ENCODE measurements at places on chromosomes 7 and 10.

DNA sequence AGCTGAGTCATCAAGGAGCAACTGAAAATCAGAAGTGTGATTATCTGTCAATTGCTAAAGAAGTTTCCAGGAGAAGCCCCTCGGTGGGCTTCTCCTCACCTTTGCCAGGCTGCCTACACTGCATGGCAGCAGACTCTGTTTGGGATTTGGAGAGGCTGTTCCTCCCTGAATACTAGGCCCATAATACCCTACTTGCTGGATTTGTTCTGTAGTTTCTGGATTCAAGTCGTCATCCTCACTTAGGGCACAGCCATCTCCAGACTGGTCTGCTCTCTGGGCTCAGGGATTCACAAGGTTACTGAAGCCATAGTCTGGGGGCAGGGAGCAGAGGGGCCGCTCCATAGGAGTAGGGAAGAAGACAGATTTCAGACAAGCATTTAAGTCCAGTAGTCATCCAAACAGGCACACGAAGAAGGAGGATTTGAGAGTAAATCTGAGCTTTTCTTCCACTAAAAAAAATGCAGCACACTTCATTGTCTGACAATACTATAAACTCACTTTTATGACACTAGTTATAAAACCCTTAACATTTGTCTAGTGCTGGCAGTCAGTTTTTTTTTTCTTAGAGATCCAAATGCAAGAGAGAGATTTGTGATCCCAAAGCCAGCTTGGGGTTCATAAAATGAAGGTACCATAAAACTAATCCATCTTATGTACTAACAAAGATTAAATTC is 723.3 kb downstream of the GRID1 start:
- DNase-seq = no peak

DNA sequence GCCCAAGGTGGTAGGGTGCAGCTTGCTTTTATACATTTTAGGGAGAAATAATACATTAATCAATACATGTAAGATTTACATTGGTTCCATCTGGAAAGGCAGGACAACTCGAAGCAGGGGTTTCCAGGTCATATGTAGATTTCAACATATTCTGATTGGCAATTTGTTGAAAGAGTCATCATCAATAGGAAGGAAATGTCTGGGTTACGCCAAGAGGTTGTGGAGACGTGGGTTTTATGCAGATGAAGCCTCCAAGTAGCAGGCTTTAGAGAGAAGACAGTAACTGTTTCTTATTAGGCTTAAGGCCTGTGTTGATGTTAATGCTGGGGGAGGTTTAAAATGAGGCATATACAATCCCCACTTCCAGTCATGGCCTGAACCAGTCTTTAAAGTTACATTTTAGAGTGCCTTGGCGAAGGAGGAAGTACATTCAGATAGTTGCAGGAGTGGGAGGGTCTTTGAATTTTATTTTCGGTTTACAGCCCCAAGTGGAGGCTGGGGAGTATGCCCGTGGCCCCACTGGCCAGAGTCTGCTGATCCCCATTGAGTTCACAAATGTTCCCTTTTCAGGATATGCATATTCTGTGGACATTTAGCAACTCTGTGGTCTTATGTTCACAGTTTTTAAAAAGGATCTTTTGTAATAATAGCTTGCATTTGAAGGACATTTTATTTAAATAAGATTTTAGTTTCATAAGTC is 166.0 kb upstream of the GDF10 start:
- DNase-seq = no peak

- no peak for DNase-seq
These were observed 98.1 kb downstream of the CCDC71L start for GRCh38 chr7:106562711-106563366.

GRCh38 chr7:143050931-143051330 is 1.2 kb upstream of the OR6V1 start:
- no peak for DNase-seq

GRCh38 chr10:29608062-29608461 is 26.7 kb downstream of the SVIL start:
- no peak for DNase-seq

GRCh38 chr7:73970801-73971229 is 57.2 kb upstream of the ELN start:
- DNase-seq = no peak

DNA sequence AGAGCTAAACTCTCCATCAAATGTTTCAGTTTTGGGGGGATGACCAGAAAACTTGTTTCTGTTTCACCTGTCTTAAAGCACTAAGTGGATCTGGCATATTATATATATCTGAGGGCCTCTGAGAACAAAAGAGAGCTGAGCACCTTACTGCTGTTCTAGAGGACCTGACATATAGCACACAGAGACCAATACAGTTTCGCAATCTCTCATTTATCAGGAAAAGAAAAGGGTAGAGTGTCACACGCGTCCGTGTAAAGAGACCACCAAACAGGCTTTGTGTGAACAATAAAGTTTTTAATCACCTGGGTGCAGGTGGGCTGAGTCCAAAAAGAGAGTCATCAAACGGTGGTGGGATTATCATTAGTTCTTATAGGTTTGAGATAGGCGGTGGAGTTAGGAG is 434.5 kb upstream of the KCND2 start:
- no peak for DNase-seq

DNA sequence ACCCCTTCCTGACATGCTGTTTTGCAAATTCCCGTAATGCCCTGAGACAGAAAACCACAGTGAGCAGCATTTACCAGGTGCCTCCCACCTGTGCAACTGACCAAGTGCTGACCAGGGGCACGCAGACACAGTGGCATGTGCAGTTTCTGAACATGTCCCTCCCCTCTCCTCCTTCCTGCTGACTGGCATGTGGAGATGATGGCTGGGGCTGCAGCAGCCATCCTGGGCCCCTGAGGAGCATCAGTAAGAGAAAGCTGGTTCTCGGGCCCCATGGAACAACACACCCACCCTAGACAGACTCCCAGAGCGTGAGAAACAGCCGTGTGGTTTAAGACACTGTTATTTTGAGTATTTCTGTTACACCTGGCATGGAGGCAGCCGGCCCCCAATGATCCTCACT is 66.2 kb upstream of the PDGFA start:
- DNase-seq = no peak

DNA sequence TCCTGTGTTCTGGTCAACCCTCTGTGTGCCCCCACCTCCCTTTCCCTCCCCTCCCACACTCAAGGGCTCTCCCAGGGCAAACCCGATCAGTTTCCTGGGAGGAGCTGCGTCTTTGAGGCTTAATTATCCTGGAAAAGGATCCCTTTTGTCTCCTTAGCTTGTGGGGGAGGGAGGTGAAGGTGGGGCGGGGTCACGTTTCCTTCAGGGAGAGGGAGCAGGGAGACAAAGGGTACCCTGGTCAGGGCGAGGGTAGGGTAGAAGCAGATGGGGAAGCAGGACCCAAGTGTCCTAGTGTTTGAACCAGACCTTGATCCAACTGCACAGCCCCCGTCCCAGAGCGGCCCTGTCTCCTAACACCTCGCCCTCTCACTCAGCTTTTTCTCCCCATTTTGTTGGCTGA is 90.1 kb downstream of the HIF1AN start:
- DNase-seq = peak; percentile 64

DNA sequence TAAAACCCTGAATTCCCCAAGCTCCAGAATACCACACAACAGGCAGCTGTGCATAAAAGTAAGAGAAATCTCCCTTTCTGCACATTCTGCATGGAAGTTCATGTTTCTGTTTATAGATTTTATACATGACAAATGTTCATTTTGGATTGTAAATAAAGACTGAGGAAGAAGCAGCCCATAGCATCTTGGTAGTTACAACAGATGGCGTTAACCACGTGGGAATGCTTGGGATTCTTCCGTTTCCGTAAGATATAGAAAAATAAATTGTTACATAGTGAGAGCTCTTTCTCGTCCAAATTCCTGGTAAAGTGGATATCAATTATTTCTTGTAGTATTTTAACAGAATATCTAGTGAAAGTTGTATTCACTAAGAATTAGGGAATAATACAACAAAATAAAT is 1016.5 kb downstream of the GRM8 start:
- DNase-seq = no peak

- DNase-seq = no peak
These were observed 408.9 kb downstream of the GLRX3 start for GRCh38 chr10:130545122-130545521.

DNA sequence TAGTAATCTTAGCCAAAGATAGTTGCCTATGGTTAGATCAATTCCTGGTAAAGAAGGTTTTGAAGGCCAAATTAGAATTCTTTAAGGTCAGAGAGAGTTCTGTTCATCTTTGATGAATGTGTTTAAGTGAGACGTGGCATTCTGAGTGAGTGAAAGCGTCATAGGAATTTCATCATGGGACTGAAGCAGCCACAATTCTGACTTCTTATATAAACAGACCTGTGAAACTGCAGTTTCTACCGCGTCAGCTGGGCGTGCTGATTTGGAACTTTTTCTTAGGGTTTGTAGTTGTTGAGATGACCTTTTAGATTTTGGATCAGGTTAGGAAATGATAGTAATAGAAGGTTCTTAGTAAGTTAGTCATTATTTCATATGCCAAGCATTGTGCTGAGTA is 103.8 kb downstream of the CNNM2 start:
- DNase-seq = no peak

DNA sequence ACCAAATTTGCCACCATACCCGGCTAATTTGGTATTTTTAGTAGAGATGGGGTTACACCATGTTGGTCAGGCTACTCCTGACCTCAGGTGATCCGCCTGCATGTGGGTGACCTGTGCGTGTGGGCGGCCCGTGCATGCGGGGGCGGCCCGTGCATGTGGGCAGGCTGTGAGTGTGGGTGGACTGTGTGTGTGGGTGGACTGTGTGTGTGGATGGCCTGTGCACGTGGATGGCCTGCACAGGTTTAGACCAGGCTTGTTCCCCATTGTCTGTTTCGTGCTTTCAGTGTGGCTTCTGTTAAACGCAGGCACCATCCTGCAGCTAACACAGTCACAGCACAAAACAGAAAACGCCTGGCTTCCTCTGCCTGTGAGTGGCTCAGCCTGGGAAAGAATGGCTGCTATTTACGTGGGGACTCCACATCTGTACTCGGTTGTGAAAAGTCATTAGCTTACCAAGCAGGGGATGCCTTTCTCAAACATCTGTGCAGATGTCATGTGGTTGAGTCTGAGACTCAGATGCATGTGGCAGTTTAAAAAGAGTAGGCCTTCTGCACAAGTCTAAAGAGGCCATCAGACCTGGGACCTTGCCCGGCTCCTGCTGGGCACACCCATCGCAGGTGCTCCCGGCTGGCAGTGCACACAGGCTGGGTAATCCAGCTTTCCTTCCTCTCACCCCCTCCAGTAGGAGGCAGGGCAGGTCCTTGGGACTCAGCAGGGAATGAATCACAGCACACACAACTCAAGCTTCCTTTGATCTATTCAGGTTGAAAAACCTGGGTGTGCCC is 91.6 kb downstream of the COBL start:
- DNase-seq = peak; percentile 47

DNA sequence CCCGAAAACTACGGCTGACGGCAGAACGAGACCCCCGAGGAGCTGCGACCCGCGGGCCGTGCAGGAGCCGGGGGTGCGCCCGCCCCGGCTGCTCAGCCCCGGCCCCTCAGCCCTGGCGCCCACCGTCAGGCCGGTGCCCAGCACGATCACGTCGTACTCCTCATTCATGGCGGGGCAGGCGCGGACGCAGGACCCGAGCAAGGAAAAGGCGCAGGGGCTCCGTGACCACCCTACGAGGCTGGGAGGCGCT is 218 bp downstream of the GDI2 start:
- DNase-seq = no peak

- no peak for DNase-seq
These were observed 572.6 kb downstream of the IPMK start for GRCh38 chr10:57694956-57695608.

DNA sequence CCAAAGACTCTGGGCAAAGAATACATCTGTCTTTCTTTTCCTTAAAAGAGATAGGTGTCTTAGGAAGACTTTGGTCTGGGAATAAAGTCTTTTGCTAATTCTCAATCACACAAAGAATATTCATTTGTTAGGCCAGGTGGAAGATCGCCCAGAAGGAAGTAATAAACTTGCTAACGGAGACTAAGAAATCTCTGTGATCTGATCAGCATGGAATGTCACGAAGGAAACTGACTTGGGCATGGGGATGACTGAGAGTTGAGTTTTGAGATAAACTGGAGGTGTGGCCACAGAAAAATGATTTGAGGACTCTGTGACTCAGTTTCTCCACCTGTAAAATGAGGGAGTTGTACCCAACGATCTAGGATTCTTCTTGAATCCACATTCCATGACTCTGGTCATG is 161.1 kb upstream of the SVIL start:
- DNase-seq = no peak

DNA sequence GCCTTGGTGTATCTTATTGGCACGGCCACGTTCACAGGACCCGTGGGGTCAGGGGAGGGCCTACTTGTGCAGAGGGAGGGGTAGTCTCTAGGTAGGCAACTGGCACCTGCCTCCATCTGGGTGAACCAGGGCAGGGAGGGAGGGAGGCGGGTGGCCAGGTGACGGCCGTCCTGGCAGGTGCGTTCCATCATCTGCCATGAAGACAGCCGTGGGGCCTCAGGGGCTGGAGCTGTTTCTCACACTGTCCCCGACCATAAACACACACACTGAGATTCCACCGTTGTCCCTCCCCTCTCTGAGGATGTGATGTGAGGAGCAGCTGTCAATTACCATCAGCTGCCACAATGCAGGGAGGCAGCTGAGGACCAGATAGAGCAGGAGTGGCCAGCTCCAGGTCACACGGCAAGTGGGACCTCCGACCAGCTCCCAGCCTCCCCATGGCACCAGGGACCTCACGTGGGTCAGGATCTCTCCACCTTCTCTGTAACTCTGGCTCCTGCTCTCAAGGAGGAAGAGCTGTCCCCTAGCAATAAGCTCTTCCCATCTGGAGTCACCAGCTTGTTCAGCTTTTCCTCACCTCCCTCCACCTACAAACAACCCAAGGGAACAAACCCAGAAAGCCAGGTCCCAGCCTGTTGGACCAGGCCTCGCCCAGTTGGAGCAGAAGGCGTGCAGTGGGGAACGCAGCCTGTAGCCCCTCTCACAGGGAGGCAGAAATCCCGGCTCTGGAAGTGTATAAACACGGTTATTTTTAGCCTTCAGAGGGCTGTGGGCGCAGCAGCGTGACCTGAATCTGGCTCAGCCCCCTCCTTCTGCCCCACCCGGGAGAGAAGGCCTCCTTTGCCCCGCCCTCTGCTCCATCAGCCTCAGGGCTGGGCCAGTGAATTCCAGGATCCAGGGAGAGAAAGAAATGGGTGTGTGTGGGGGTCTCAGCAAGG is 33.1 kb downstream of the ZMIZ1 start:
- DNase-seq = no peak

GRCh38 chr10:11668847-11669610 is 57.6 kb upstream of the USP6NL start:
- DNase-seq = no peak

DNA sequence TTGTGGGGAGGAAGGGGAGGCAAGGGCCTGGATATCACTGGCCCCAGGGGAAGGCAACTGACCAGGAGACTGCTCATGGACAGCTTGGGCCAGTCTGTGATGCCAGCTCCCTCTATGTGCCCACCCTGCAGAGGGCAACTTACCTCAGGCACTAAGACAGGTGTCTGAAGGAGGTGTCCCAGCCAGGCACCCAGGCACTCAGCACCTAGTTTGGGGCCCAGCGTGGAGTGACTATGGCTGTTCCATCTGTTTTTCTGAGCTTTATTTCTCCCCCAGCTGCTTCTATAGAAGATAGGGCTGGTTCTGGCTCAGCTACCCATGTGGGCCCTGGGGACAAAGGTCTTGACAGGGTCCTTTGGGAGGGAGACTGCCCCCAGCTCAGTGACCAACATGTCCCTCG is 150.6 kb upstream of the PCBD1 start:
- DNase-seq = no peak
